ENCODE measurements at places on chromosomes 2 and 18.

- no peak for DNase-seq
Observed at GRCh38 chr2:72157871-72158771, 10.5 kb upstream of the CYP26B1 start.

DNA sequence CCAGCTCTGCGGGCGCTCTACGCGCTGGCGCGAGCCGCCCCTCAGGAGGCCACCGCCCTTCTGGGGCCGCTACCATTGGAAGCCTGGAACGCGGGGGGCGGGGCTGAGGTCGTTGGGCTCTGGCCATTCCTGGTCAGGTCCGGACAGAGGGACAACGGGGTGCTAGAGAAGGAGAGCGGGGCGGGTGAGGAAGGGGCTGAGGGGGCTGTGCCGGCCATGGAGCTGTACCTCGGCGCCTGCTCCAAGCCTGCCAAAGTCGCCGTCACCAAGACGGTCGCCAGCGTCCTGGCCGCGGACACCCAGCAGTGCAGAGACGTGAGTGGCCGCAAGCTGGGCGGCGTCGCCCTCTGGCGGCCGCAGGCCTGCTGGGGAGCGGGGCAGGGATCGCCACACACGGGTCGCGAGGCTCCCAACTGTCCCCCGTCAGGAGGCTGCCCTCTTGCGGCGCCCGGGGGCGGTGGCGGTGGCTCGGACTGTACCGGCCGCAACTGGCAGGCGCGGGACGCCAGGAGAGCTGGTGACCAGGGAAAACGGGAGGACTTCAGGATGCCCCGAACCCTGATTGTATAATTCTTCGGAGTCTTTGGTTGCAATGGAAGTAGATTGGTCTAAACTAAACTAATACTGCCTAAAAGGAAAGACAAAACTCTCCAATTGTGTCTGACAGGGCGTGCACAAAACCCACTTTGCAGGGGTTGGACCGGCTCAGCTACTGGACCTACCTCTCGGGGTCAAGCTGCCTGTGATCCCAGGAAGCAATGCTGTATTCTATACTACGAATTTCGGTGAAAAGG is at the start of gene FSIP2:
Gene FSIP2, plus strand, starts transcription at position 126 of the 794 bp plus-strand sequence. Its CDS starts 91 bp downstream, at position 217.
- no peak for DNase-seq

GRCh38 chr2:23360571-23361125 is 24.3 kb upstream of the KLHL29 start:
- DNase-seq: no peak

DNA sequence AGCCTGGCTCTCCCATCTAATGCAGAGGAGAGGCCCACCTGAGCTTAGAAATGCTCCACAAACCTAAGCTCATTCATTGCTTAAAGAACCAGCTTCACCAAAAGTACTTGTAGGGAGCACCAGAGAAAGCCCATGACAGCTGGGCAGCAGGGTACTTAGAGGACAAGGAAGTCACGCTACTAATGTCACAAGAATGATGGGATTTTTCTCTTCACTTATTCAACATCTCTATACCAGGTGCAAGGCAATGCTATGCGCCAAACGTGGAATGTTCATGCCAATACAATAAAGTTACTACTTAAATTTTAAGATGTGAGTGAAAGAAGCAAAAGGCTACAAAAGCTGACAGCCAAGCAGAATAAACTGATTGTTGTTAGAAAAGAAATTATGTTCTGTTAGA is 36.0 kb downstream of the LONRF2 start:
- no peak for DNase-seq

GRCh38 chr18:48566589-48566988 is 27.8 kb downstream of the CTIF start:
- DNase-seq: no peak

DNA sequence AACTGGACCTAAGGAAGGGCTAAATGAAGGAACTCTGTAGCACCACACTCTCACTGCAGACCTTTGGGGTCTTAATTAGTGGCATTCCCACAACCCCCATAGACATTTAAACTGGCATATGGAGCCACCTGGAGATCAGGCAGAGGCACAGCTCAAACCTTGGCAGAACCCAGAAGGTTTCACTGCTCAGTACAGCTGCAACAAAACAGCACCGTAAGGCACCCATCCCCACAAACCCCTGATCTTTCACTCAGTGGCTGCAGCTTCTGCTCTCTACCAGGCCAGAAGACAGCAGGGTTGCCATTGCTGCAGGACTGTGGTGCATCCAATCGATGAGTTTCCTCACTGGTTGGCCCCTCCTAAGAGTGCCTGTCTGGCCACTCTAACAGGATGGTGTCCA is 361.6 kb upstream of the VRK2 start:
- DNase-seq: no peak

DNA sequence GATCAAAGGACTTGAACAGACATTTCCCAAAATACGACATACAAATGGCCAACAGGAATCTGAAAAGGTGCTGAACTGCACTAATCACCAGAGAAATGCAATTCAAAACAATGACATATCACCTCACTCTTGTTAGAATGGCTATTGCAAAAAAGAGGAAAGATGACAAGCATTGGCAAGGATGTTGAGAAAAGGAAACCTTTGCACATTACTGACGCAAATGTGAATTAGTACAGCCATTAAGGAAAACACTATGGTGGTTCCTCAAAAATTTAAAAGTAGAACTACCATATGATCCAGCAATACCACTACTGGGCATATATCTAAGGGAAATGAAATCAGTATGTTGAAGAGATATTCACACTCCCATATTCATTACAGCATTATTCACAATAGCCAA is 57.7 kb upstream of the ASPRV1 start:
- DNase-seq: no peak

- DNase-seq: no peak
Observed at GRCh38 chr2:133802409-133803039, 234.3 kb upstream of the NCKAP5 start.

- DNase-seq: no peak
Observed at GRCh38 chr2:28340312-28341202, 52.1 kb upstream of the FOSL2 start.

Measured in NCI-H460 (cell line).